ENCODE measurements at places on chromosomes 7 and 10. TPM values are rescaled to one million over a fixed set of nuclear protein-coding genes. Genes with fewer than 3 reads are reported as not detected.

The COL13A1 gene
- total RNA-seq: 0.53 TPM

DNA sequence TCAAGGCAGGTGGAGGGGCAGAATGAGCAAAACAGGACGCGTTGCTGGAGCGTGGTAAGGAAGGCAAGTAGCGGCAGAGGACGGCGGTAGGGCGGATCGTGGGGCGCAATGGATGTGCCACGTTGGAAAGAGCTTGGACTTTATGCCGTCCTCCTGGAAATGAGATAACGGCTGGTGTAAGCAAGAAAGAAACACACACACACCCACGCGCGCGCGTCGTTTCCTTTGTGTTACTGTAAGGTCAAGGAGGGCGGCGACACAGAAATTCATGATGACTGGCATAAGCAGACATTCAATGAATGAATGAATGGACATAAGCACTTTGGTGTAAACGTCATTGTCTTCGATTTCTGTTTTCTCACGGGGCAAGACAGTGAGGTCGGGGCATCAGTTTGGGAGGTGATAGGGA lies 683 bp upstream of the ENTPD7 start:
- DNase-seq: no peak

The EBLN1 gene
- total RNA-seq: not detected

DNA sequence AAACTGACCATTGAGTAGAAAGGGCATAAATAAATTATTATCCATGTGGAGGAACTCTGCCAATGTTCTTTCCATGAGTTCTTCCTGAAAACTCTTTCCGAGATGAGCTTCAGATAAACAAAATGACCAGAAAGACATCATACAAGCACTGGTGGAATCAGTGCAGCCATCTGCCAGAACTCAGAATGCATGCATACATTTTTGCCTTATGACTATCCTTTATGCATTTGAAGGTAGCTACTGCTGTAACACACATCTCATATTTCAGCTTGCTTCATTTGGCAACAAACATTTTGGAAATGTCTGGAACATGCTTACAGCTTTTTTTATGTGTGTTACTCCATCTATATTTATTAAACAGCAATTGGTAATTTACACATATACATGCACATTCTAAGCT lies 448.9 kb downstream of the PLXDC2 start:
- no peak for DNase-seq

The RADIL gene
- total RNA-seq: 1.4 TPM

GRCh38 chr10:126632705-126633104 lies 37.8 kb downstream of the C10orf90 start:
- DNase-seq: no peak
